HEK293T (cell line): ENCODE measurements at places on chromosomes 12 and 14.

GRCh38 chr12:12985817-12986408, 14.2 kb downstream of the HEBP1 start:
- DNase-seq: peak; percentile 72

DNA sequence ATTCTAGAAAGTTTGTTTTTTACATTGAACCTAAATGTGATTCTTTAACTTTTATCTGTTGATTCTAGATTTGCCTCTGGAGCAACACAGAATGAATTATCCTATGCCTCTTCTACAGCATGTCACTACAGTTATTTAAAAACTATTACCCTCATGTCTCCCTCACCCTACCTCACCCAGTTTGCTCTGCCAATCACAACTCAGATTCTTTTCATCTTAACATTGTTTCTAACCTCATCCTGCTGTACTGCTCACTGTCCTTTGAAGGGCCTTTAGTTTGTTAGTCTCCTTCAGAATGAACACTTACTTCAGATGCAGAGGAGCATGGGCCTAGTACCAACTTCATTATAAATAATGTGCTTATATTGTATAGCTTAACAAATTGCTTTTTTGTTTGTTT, 21.5 kb downstream of the YLPM1 start:
- DNase-seq: no peak

DNA sequence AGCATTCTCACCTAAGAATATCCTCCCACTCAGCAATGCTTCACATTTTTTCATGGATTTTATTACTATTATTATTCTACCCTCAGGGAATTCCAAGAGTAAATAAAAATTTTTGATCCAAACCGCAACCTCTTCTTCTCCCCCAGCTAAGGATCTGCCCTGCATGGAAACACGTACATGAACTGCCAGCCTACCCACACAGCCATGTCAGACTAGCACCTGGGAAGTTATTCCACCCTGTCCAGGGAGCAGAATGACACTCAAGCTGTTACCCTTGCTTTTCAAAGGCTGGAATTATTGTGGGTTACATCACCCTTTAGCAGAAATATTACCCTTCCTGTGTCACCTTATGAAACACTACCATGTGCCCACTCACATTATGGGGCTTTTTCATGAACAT, 227.3 kb upstream of the USP15 start:
- DNase-seq: no peak

- DNase-seq: no peak
Observed at GRCh38 chr14:97726676-97727075, 929.5 kb downstream of the VRK1 start.

DNA sequence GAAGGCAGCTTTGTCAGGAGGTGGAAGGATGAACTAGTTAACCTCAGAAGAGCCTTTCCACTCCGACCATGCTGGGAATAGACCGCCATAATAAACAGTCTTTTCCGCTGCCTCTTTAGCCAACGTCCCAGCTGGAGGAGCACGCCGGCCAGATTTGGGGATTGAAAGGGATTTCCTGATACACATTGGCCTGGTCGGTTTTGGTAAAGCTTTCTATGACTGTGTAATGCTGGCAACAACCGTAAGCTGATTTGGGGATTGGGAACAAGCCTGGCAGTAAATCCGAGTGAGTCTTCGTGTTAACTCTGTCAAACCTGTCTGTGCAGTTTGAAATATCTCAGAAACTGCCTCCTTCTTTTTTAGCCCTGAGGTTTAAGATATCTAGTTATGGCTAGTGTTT, 87.0 kb downstream of the DAD1 start:
- DNase-seq: no peak

GRCh38 chr12:108969622-108970021, 51.2 kb downstream of the SVOP start:
- no peak for DNase-seq

- DNase-seq: peak; percentile 2
Observed at GRCh38 chr12:121600702-121601336, 20.0 kb upstream of the KDM2B start.

GRCh38 chr12:89960011-89960507, 251.4 kb upstream of the ATP2B1 start:
- DNase-seq: no peak

DNA sequence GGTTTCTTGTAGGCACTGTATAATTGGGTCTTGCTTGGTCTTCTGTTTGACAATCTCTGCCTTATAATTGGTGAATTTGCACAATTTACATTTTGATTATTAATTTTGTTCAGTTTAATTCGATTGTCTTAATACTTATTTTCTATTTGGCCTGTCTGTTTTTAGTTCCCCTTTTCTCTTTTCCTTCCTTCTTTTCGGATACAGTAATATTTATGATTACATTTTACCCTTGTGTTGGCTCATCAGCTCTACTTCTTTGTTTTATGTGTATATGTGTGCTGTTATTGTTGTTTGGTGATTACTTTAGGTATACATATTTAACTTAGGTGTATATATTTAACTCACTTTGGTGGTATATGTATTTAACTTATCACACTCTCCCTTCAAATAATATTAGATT, 12.8 kb upstream of the BEGAIN start:
- DNase-seq: no peak
